ENCODE measurements at places on chromosomes 7 and 10. TPM values are rescaled to one million over a fixed set of nuclear protein-coding genes. Genes with fewer than 3 reads are reported as not detected.

Gene SPAM1
- total RNA-seq: not detected

Gene UTF1
- total RNA-seq: not detected

Gene NAT16
- total RNA-seq: not detected

Gene JCAD
- total RNA-seq: 33.4 TPM

Gene HMX3
- total RNA-seq: not detected

Measured in muscle of leg (tissue), 16 donors.